ENCODE measurements at places on chromosomes 2 and 18.

GRCh38 chr18:55420665-55421307 lies 167.2 kb downstream of the TCF4 start:
- no peak for DNase-seq

GRCh38 chr2:139631966-139632365 lies 851.8 kb upstream of the NXPH2 start:
- no peak for DNase-seq

- peak; percentile 35 for DNase-seq
These were observed 501 bp downstream of the LPIN1 start for GRCh38 chr2:11746807-11747459.

- DNase-seq: no peak
These were observed 356.7 kb downstream of the STK39 start for GRCh38 chr2:167890739-167891138.

GRCh38 chr18:13597068-13597467 lies 129.3 kb downstream of the FAM210A start:
- no peak for DNase-seq

DNA sequence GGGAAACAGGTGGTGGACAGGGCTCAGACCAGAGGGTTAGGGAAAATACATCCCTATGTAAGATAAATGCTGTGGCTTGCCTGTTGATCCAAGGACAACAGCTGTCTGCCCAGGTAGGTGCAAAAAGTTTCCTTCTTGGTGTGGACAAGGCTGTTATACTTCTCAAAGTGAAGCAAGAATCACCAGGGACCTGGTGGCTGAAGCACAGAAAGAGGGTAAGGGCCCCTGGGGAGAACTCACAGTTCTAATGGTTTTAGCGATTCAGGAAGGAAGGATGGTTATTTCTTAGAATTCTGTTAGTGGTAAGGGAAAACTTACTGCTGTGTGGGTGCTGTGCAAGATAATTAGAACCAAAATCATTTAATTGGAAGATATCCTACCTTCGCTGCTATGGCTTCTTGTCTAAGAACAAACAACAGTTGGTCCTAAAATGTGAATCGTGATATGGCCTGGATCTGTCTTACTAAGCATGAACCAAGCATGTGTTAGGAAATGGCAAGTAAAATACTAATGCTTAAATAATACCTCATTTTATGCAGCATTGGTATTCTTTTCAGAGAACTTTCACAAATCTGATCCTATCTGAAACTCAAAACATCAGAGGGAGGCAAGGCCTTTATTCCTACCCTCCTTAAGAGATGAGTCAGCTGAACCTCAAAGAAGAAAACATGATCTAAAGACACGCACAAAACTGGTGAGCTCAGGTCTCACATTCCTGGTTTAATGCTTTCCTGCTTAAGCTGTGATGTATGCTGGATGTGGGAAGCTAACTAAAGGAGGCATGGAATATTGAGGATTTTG lies 159.2 kb upstream of the THUMPD2 start:
- no peak for DNase-seq

- DNase-seq: no peak
These were observed 524.6 kb upstream of the SETBP1 start for GRCh38 chr18:44156126-44156525.

DNA sequence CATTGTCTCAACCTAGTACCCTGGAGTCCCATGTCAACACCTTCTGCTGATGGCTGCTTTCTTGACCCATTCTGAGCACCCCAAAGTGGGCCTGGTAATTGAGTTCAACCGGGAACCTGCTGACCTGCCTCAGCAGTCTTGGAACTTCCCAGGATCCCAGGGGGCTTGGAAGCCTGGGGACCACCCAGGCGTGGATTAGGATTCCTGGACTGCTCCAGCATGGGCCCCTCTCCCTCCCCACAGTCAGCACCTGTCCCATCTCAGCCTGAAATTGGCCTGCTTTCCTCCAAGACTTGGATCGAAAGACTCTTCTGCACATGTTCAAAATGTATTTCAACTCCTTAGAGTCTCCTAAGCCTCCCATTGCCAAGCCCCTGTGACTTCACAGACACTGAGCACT lies 15.4 kb upstream of the MRPL33 start:
- no peak for DNase-seq

- DNase-seq: no peak
These were observed 647.7 kb downstream of the BCL11A start for GRCh38 chr2:59905731-59906130.

DNA sequence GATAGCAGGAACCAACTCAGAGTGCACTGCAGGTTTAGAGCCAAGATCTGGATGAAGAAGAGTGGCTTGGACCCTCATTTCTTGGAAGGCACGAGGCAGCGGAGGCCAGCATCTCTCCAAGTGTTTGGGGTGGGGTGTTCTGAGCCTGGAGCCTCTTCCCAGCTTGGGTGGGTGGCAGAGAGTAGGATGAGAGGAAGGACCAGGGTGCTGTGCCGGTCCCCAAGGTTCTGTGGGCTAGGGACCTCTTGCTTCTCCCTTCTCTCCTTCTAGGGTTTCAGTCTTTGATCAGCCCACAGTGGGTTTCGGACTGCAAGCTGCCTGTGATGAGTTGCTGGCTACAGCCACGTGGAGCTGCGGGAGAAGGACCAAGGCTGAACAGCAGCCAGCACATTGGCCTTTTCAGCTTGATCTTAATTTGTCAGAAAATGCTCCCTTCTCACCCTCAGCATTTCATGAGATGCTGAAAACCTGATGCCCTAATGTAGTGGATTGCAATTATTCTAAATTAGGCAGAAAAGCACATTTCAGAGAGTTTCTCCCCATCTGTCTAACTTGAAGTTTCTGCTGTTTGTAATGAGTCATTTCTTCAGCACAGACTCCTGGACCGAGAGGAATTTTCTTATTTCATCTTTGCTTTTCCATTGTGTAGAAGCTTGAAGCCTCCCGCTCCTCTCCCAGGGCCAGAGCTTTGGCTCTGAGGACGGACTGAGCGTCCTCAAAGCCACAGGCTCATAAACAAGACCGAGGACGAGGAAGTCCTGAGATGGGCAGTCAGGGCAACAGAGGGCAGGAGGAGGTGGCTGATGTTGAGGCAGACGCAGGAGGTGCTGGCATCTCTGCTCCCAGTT lies 99.1 kb upstream of the HDAC4 start:
- no peak for DNase-seq

DNA sequence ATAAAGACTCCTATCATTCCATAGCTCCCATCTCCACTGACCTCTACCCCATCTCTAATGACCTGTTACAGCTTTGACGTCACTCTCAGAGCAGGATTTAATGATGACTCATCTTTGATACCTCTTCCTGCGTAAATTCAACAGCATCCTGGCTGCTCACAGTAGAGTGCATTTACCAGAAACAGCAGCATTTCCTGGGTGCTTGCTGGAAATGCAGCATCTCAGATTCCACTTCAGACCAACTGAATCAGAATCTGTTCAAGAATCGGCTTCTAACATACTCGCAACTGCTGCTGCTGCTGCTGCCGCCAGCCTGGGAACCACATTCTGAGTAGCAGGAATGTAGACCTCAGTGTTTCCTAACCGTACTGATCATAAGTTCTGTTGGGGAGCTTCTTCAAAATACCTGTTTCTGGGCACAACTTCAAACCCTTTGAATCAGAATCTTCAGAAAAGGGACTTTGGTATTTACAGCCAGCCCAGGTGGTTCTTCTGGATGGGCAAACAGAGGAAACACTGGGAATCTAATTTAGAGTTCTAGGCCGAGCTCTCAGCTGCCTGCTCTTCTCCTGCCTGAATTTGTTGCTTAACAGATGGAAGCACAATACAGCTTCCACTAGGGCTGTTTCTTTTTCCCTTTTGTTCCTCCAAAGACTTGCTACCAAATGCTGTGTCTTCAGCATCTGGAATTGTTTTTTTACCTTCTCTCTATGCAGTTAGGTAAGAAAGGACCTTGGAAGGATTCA lies 241.4 kb downstream of the NCKAP5 start:
- peak; percentile 64 for DNase-seq

DNA sequence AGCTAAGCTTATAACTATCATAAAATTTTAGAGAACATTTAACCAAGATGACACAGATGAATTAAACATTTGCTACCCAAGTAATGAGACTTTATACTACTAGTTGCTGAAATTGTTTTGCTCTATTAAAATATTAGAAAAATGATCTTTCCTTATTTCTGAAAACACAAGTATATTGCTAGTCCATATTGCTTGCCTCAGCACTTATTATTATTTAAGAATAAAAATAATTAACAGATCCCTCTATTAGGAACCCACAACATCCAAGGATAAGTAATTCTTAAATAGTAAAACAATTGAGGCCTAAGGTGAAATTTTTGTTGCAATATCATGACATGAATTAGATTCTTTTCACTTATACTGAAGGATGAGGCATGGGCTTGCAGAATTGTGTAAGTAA lies 65.2 kb downstream of the CCDC148 start:
- no peak for DNase-seq

- peak; percentile 26 for DNase-seq
These were observed 11.1 kb downstream of the SPOPL start for GRCh38 chr2:138512672-138513071.

- DNase-seq: no peak
These were observed 16.5 kb upstream of the PRLH start for GRCh38 chr2:237549643-237550415.

DNA sequence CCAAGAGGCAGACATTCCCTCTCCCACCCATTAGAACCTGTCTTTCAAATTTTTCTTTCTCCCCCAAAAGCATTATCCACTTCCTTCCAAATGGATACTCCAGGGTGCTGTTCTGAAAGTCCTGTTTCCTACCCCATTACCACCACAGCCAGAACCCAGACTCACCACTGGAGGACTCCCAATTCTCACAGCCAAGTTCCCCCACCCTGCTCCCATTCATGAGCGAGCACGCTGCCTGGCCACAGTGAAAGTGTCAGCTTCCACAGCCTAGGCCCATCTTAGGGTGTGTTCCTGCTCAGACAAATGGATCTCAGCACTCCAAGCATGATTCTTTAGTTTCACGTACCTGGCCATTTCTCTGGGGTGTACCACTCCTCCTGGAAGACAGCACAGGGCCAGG lies 3.8 kb upstream of the ANKRD53 start:
- DNase-seq: no peak

DNA sequence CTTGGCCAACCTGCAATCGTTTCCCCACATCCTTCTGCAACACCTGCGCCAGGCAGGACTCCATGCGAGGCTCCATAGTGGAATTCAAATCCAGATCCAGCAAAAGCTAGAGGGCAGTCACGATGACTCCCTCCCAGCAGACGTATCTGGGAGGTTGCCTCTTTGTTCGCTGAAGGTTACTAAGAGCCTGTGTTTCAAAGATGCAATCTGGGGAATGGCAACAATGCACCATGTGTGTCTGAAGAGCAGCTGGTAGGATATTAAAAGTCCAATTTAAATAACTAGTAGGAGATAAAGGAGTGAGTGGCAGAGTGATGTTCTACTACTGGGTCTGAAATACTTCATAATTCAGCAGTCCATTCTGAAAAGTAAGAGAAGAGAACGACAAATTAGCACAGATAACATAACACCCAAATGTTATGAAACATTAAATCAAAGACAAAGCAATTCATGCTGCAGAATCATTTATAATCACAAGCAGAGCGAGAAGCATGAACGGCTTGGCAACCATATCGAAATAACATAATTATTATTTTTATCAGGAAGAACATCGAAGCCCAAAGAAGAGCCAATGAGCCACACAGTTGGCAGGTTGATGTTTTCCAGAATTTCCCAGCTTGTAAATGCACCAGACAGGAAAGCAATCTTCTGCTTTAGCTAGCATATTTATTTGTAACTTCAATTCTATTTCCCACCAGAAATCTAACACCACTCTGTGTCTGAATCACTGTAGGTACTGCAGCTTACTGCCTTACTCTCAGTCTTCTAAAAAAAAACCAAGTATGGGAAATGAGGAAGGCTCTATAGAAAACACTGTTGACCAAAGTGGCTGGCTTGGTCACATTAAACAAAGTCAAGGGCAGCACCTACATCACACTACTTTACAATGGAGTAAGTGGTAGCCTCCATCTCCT lies 43.2 kb downstream of the CLASP1 start:
- DNase-seq: no peak

GRCh38 chr2:241953324-241953928 lies 83.9 kb downstream of the RTP5 start:
- no peak for DNase-seq

- DNase-seq: peak; percentile 49
These were observed 101.3 kb downstream of the LOXHD1 start for GRCh38 chr18:46555724-46556123.

- DNase-seq: no peak
These were observed 87.1 kb downstream of the TNS1 start for GRCh38 chr2:217915706-217916105.

GRCh38 chr18:59623456-59624368 lies 73.5 kb downstream of the CCBE1 start:
- DNase-seq: no peak

GRCh38 chr2:12923907-12924610 lies 207.3 kb downstream of the TRIB2 start:
- no peak for DNase-seq

DNA sequence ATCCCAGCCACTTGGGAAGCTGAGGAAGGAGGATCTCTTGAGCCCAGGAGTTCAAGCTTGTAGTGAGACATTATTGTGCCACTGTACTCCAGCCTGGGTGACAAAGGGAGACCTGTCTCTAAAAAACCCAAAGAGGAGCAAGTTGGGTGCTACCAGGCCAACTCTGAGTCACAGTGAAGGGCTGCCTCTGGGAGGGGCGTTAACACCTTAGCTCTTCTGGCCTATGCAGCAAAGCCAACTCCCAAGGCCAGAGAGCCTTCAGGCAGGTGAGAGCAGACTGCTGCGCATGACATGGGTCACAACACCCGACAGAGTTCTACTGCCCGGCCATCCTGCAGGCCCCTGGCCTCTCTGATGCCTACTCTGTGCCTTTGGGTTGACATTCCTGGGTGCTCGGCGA lies 32.6 kb upstream of the ATG16L1 start:
- no peak for DNase-seq

DNA sequence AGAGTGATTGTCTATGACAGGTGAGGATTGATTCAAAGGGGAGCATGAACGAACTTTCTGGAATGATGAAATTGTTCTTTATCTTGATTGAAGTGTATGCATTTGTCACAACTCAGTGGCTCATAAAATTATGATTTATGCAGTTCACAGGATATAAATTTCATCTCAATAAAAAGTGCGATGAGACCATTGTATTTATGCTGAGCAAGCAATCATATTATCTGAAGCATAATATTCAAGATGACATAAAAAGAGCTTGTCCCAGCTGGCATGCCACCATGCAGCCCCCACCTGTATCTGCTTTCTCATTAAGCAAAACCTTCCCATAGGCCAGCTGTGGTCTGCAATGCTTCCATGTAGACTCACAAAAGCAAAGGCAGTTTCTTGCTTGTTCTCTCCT lies 49.6 kb upstream of the TEX51 start:
- no peak for DNase-seq
